Bronchial epithelial cell (primary cell): ENCODE measurements at places on chromosomes 6 and 20.

GRCh38 chr6:12709116-12709515 lies 7.5 kb upstream of the PHACTR1 start:
- DNase-seq: peak; percentile 23

DNA sequence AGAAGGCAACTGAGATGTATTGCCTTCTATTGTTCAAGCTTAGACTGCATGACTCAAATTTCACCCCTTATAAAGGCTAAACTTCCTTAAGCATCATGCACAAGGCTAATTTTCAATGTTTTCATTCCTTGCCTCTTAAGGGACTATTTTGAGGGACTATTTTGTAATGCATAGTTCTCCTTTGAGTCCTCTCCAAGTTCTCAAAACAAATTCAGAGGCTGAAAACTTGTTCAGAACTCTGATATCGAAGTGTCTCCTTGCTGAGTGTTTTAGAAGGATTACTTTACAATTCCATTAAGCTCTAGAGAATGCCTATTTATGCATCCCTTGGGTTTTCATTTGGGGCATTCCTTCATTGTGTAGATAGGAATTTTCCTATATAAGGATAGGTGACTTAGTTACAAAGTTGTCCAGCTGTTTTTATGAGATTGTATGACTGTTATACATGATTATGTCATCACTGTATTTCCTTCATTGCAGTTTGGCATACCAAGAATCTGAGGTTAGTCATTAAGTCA lies 41.7 kb downstream of the COL19A1 start:
- peak; percentile 63 for DNase-seq

DNA sequence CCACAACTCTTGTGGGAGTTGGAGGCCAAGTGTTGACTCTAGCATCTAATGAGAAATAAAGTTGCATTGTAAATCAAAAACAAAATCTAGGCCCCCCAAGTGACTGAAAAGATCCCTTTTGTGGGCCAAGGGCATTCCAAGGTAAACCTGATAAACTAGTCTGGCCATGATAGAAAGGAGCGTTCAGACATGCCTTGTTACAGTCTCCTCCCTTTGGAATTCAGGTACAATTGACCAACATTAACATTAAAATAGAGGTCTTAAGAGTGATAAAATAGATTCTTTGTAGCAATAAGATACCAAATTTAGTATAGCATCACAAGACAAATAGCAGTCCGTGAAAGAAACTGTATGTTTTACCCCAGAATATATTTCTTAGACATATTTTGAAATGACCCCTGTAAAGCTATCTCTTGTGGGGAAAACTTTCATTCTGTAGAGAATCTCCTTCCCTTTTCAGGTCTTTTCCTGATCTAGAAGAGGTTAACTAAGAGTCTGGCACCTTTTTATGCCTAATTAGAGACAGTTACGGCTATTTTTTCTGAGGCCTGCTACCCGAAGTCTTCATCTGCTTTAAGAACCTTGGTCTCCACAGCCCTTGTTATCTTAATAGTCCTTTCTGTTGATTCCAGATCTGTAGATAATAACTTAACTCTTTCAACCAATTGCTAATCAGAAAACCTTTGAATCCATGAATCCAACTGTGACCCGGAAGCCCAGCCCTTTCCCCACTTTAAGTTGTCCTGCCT lies 495.4 kb upstream of the MMS22L start:
- DNase-seq: peak; percentile 29

GRCh38 chr20:63659370-63659769 lies 1.3 kb downstream of the RTEL1 start:
- DNase-seq: no peak

DNA sequence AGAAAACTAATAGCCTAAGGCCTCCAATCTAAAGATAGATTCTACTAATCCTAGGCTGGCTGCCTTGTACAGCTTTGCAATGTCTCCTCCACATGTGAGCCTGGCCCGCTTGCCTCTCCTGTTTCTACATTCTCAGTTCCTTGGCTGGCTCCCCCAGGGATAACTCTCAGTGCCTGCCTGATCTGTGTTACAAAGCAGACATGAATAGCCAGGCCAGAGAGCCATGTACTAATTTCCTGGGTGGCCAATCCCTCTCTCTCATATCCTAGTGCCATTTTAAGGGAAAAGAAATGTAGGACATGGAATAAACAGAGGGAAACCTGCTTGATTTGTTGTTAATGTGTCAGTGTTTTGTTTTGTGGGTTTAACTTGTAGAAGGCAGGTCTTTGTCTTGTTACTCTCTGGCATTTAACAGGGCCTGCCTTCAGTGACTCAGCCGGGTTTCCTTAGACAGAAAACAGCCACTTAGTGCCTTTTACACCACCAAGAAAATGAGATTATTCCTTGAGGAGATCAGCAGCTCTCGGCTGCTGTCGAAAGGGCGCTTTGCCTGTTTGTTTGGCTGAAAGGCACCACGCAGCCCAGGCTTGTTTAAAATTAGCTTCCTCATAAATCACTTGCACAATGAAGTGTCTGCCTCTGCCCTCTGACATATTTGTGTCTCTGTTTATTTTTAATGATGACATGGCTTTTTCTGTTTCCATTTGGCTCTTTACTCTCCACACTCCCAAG lies 702.7 kb downstream of the MAFB start:
- peak; percentile 48 for DNase-seq

GRCh38 chr20:62636446-62636845 lies 5.9 kb upstream of the SLCO4A1 start:
- no peak for DNase-seq

DNA sequence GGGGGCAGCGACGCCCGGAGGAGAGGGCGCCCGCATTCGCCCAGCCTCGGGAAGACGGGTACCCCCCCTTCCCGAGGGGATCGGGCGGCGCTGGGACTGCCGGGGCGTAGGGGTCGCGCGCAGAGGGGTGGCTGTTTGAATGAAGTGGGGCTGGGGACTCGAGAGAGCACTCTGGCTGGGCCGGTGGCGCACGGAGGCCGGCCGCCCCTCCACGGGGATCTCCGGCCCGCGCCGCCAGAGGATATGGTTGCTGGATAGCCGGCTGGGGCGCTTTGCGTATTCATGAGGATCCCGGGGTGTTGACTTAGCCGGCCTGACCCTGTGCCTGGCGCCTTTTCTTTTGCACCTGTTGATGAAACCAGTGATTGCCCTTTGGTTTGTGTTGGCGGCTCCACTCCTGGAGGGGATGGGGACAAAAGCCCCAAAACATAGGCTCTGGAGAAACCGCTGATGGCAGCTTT lies 469 bp downstream of the SYNJ2 start:
- DNase-seq: no peak

DNA sequence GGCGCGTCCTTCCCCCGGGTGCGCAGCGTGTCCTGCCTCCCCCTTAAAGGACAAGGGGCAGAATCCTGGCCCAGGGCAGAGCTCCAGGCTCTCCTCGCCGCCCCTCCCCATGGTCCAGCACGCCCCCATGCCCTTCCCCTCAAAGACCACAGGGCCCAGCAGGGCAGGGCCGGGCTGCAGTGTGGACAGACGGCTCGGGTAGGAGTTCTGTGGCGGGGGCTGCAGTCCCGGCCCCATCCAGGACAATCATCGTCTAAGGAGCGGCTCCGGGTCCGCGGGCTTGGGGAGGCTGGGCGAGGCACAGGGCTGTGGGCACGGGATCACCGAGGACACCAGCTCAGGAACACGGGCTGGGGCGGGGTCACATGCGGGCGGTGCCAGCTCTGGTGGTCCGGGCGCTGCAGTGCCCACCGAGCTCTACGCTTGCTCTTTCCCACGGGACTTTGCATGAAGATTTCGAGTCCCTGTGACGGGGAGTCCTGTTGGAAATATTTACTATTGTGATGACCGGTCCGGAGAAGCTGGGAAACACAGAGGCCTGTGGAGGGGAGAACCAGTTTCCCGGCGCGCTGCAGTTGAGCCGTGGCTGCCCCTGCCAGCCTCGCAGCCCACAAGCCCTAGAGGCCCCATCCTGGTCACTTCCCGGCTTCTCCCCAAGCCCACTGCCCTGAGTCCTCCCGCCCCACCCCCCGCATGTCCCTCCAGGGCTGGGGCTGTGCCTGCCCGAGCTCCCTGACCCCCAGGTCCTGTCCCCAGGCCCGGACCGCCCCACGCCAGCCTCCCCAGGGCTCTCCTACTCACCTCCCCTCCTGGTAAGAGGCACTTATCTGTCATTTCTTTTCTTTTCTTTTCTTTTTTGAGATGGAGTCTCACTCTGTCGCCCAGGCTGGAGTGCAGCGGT lies 20.6 kb downstream of the SLC17A9 start:
- no peak for DNase-seq

DNA sequence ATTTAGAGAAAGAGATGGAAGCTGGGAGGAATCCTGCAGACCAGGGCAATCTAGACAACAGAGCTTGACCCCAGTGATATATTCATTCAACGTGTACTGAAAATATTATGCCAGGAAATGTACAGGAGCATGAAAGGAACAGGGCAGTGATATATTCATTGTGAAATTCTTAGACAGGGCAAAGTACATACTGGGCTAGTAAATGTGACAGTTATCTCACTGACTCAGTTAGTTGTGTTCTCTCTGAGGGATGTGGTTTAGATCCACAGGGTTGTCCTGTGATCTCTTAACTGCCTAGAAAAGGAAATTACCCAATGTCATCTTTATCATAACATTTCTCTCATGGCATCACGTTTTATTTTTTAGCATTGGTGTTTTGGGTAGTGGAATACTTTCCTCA lies 891.3 kb downstream of the EYS start:
- no peak for DNase-seq

DNA sequence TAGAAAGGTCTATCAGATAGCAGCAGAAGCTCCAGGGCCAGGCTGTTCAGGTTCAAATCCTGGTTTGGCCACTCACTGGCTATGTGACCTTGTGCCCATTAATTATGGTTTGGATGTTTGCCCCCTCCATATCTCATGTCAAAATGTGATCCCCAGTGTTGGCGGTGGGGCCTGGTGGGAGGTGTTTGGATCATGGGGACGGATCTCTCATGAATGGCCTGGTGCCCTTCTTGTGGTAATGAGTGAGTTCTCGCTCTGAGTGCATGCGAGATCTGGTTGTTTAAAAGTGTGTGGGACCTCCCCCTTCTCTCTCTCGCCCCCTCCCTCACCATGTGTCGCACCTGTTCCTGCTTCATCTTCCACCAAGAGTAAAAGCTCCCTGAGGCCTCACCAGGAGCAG lies 240.9 kb downstream of the LRFN2 start:
- DNase-seq: no peak

DNA sequence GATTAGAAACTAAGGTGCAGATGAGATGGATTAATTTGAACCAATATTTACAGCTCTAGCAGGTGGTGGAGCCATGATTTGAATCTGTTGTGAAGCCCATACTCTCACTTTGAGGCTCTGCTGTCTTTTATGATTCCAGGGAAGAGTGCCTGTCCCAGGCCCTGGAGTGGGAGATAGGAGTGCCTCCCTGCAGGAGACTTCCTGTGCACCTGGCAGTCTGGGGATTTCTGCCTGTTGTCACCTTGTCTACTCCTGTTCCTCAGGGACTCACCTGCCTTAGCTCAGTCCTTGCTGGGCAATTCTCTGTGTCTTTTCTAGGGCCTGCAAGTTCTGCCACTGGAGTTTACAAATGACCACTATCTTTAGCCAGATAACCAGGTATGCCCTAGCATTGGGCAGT lies 46.3 kb downstream of the SCAND1 start:
- no peak for DNase-seq

GRCh38 chr6:134637282-134637681 lies 312.6 kb downstream of the ALDH8A1 start:
- no peak for DNase-seq

- peak; percentile 65 for DNase-seq
Measured at GRCh38 chr6:73121421-73121993, 103.8 kb downstream of the KHDC1L start.

DNA sequence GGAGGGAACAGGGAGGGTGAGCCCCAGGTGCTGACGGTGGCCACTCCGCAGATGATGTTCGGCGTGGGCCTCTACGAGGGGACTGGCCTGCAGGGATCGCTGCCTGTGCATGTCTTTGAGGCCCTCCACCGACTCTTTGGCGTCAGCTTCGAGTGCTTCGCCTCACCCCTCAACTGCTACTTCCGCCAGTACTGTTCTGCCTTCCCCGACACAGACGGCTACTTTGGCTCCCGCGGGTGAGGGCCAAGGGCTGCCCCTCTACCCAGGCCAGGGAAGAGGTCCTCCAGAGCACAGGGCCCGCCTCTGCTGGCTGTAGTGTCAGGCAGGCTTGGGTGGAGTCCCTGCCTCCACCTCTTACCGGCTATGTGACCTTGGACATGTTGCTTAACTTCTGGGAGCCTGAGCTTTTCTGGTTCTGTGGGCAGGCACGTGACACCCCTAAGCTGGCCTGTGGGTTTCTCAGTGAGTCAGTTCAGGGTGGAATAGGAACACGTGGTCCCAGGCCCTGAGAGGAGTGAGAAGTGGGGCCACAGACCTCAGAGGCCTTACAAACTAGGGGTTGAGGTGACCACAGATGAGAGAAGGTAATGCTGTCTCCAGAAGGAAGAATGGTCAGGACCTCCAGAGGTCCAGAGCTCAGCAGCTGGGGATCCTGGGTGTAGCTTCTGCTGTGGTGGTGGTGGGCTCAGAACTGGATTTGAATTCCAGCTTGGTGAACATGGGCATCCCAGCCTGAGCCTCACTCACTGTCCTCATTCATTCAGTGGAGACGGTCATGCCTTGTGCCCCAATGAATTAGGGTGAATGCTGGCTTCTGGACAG lies 11.9 kb downstream of the PCIF1 start:
- peak; percentile 32 for DNase-seq

- no peak for DNase-seq
Measured at GRCh38 chr20:35597186-35597585, 18.4 kb upstream of the SPAG4 start.

GRCh38 chr6:21582651-21583050 lies 10.9 kb upstream of the SOX4 start:
- peak; percentile 70 for DNase-seq

- peak; percentile 45 for DNase-seq
Measured at GRCh38 chr6:4932228-4932903, 71.5 kb downstream of the RPP40 start.

DNA sequence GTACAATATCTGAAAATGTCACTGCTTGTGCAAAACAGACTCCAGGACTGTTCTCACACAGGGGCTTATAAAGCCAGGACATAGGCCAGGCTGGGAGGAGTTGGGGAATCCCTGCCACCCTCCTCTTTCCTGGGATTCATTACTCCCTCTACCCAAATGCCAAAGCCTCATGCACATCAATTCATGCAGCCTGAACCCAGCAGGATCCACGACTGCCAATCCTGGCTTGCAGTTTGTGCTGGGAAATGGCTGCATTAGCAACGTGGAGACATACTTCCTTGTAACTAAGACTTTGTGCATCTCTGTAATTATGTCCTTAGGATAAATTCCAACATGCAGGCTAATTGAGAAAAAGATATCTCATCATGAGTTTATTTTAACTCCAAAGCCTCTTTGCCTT lies 143.8 kb downstream of the SYCP2 start:
- no peak for DNase-seq
